Urinary bladder (tissue), 4 donors: ENCODE measurements at places on chromosomes 3 and 15. TPM values are rescaled to one million over a fixed set of nuclear protein-coding genes. Genes with fewer than 3 reads are reported as not detected.

The ADAMTS17 gene
- 2.8 TPM for polyA plus RNA-seq

The EPHB3 gene
- 5.1 TPM for polyA plus RNA-seq

The POLQ gene
- polyA plus RNA-seq: 0.11 TPM

The TMC3 gene
- polyA plus RNA-seq: 0.62 TPM

The CCR9 gene
- polyA plus RNA-seq: not detected

The CYP1A2 gene
- not detected for polyA plus RNA-seq

The FES gene
- polyA plus RNA-seq: 30.0 TPM

The KNG1 gene
- 0.37 TPM for polyA plus RNA-seq

The SQOR gene
- 50.7 TPM for polyA plus RNA-seq

The ZCWPW2 gene
- 1.9 TPM for polyA plus RNA-seq

The KIF23 gene
- 0.79 TPM for polyA plus RNA-seq

The ZMAT3 gene
- polyA plus RNA-seq: 4.0 TPM

The RNU6-1 gene
- not detected for polyA plus RNA-seq

The DISP2 gene
- polyA plus RNA-seq: 0.27 TPM
